Stimulated activated CD4-positive, alpha-beta T cell treated with anti-CD3 and anti-CD28 coated beads, Interleukin-1b, Interleukin-23, amount 100 ng/mL, for 4 hours (primary cell): ENCODE measurements at places on chromosomes 1 and 21.

GRCh38 chr21:28754127-28754611, 238.5 kb downstream of the LTN1 start:
- no peak for DNase-seq

DNA sequence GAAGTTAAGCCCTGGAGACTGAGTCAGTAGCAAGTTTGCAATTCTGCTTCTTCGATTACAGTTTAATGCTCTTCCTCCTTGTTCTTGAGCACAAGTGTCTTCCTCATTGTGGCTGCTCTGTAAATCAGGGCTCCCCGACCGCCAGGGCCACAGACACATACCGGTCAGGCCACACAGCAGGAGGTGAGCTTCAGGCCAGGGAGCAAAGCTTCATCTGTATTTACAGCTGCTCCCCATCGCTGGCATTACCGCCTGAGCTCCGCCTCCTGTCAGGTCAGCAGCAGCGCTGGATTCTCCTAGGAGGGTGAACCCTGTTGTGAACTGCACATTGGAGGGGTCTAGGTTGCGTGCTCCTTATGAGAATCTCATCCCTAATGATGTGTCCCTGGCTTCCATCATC, 1.7 kb upstream of the TRAPPC10 start:
- DNase-seq: no peak

- no peak for DNase-seq
Measured at GRCh38 chr21:43603233-43603626, 56.1 kb downstream of the HSF2BP start.

DNA sequence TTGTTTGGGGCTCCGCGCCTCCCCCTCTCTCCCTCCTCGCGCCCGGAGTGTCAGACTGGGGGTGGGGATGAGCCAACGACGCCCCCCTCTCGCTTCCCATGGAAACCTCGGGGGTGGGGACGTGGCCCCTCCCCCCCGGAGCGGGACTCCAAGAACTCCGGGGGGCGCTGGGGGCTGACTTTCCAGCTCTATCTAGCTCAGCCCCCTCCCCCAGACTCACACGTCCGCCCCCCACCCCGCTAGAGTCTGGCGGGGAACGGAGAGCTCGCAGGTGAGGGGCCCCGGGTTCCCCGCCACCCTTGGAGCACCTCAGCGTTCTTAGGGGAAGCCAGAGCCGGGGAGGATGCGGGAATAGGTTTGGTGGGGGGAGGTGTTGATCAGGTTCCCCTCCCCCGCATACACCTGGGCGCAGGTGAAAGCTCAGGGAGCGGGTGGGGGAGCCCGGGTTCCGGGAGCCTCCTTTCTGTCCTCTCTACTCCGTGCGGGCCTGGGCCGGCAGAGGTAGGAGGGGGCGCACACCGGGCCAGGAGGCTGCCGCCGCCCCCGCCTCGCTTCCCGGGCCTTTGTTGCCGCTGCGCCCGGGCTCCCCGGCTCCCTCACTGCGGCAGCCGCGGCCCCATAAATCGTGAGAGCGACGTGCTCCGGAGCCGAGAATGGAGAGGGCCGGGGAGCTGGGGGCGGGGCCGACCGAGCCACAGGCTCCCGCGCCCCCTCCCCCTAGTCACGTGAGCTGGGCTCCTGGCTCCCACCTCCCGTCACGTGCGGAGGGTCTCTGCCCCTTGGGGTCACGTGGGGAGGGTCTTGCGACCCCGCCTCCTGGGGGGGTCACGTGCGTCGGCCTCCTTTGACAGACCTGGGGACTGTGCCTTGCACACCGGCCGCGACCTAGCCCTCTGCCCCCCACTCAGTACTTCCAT, 1.9 kb downstream of the EFNA3 start:
- no peak for DNase-seq

DNA sequence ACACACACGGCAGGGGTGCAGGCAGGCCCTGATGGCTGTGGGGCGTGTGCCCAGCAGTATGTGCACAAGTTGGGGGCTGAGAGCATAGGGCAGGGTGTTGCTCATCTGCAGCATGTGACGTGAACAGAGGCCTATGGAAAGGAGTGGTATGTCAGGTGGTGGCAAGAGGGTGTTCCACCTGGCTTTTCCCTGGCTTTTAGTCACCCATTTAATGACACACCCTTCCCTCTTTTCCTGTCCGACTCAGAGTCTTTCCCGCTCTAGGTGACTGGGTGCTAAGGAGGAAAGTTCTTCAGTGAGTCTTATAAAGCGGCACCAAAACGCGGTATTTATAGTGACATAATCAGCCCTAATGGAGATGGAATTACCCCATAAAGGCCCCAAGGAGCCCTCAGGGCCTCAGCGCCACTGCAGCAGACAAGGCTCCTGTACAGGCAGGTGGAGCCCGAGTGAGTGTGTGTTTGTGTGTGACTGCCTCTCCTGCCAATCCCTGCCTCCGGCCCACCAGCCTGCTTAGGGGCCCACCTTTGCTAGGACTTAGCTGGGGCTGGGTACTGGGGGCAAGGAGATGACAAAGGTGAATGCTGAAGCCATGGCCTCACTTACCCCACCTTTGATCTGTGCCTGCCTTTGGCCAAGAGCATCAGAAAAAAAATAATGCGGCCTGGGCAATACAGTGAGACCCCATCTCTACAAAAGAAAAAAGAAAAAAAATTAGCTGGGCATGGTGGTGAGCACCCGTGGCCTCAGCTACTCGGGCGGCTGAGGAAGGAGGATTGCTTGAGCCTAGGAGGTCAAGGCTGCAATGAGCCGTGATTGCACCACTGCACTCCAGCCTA, 3.3 kb upstream of the EPHA2 start:
- no peak for DNase-seq

- DNase-seq: no peak
Measured at GRCh38 chr1:14794906-14795305, 196.4 kb downstream of the KAZN start.

DNA sequence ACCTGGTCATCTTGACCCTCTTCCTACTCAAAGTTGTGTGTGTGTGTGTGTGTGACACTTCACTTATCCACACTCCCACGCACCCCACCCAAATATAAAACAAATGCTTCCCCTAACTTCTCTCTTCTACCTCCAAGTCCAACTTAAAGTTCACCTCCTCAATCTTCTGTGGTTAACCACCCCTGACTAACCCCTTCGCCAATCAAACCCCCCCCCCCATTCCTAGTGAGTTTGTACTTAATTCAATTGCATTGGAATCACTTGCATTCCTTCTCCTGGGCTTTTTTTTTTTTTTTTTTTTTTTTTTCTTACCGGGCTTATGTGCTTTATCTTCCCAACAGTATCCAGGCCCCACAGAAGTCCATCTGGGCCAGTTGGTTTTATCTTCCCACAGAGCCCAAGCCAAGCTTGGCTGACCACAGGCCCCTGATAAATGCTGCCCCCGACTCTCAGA, 78.4 kb downstream of the CD58 start:
- DNase-seq: no peak

- DNase-seq: no peak
Measured at GRCh38 chr1:213041443-213041842, 9.6 kb upstream of the RPS6KC1 start.

- no peak for DNase-seq
Measured at GRCh38 chr1:209430821-209431259, 152.7 kb upstream of the CAMK1G start.

GRCh38 chr1:56973923-56974742, 8.3 kb upstream of the C8B start:
- no peak for DNase-seq

DNA sequence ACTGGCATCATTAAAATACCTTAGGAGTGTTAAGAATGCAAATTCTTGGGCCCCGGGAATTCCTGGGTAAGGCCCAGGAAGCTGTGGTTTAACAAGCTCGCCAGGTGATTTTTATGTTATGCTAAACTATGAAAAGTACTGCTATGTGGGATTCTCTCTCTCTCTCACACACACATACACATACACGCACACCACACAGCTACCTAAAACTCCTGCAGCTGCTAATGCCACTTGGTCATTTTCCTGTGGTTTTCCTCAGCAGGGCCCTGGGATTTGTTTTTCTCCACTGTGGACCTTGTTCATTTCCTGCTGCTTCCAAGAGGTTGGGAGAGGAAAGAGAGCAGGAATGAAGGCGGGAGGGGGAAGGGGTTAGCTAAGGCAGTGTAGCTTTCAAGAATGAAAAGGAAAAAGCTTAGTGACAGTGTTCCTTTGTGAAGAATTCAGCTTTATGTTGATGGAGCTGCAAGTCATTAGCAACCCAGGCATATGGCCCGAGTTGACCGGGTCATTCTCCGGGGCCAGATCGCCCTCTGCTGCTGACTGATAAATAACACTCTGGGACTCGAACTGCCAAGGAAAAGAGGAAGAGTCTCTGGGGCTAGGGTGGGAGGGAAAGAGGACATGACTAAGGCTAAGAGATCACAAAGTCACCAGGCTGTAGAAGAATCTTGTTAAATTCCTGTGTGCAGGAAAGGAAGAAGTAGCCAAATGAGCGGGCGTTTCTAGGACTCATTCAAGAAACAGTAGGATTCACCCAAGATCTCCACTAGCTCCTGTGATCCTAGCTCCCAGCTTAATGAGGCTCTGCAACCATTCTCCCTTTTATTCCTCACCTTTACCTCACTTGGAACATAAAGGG, 30.5 kb upstream of the LRIG2 start:
- DNase-seq: peak; percentile 6

DNA sequence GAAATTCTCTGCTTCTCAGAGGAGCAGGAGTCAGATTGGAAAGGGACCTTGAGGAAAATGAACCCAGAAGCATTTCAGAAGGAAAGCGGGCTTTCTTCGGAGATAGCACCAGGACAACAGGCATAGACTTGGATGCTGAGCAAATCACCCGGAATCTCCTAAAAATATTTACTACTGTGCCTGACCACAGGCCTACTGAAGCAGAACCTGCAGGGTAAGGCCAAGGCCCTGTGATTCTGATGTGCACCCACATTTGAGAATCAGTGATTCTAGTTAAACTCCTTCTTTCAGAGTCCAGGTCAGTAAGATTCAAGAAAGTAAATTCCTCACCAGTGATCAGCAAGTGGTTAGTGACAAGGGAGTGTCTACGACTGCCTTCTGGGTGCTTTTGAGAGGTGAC, 307.3 kb upstream of the DUSP10 start:
- no peak for DNase-seq

DNA sequence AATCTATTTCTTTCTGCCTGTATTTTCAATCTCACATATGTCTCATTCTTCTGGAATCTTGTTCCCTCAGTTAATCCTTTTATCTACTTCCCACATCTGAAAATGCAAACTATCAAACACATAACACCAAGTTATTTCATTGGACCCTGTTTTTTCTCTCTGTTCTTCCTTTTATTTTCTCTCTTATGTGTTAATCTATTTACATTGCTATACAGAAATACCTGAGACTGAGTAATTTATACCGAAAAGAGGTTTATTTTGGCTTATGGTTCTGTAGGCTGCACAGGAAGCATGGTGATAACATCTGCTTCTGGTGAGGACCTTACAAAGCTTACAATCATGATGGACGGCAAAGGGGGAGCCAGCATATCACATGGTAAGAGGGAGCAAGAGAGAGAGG, 247.6 kb downstream of the TGFB2 start:
- no peak for DNase-seq

- no peak for DNase-seq
Measured at GRCh38 chr1:95169548-95169947, 52.4 kb downstream of the TLCD4 start.

GRCh38 chr1:26861889-26862378, 1.0 kb upstream of the SFN start:
- no peak for DNase-seq

GRCh38 chr1:39639305-39640130, at the start of gene HEYL:
Gene HEYL (minus strand): TSS chr1:39639643. CDS start chr1:39639625, 18 bp downstream.
- peak; percentile 76 for DNase-seq

- no peak for DNase-seq
Measured at GRCh38 chr1:64983110-64983509, 16.8 kb upstream of the JAK1 start.

- DNase-seq: no peak
Measured at GRCh38 chr1:83011265-83011664, 987.7 kb downstream of the TTLL7 start.

DNA sequence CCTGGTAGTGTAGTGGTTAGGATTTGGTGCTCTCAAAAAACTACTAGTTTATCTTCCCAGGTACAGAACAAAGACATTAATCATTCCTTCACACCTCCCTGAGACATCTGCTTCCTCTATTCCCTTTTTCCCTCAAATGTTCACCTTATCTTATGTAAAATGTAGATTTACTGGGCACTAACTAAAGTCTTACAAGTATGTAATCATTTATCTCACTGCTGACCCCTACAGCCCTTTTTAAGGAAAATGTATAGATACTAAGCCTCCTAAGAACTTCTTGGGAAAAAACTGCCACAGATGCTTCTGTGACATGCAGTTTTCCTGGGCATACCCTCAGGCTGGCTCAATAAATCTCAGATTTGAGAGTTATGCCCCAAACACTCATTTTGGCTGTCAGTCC, 50.8 kb upstream of the NEK7 start:
- DNase-seq: no peak

DNA sequence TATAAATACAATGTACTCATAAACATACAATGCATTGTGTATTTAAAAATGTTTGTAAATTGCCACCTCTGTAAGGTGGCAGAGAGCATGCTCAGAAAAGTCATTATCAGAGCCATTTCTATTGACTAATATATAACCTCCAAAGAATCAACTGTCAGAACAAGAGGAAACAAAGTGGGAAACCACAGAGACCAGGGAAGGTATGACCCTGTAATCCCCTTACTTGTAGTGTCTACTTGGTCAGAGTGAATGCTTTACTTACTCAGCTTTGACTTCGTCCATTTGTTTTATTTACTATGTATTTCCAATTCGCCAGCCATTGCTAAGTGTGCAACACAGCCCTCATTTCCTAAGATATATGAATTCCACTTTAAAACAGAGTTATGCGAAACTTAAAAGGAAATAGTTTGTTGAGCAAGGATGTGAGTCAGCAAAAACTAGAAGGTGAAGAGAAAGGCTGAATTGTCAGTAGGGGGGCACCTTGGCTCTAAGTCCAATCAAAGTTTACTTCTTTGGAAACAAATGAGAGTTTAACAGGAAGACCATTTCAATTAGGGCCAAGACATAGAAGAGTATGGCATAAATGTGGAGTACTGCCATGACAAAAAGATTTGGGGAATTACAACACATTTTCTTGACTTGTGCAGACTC, 671.7 kb upstream of the PTBP2 start:
- DNase-seq: no peak

DNA sequence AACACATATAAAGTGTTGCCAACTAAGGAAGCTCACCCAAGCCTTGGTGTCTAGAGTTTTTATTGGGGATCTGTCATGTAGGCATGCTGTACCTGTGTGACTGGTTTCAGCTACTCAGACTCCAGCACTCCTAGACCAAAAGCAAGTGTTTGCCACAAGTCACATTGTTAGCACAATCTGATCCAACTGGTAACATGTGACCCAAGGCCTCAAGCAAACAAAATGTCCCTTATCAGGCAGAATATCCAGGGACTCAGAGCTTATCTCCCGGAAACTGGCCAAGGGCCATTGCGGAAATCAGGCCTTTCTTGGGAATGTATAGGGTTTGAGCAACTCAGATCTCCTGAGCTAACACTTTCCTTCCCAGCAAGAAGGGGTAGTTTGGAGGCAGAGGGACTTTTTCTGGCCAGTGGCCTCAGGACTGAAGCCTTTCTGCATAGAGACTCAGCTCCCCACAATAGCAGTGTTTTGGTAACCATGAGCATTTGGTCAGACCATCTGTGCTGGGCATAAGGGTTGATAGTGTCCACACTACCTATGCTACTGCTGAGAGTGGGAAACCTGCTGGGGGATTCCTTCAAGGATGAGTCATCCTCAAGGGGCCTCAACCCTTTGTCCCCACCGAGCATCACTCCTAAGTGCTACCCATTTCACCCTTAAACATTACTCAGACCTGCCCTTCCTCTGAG, 29.6 kb downstream of the NHLH2 start:
- no peak for DNase-seq
